ENCODE measurements at places on chromosomes 6 and 20.

DNA sequence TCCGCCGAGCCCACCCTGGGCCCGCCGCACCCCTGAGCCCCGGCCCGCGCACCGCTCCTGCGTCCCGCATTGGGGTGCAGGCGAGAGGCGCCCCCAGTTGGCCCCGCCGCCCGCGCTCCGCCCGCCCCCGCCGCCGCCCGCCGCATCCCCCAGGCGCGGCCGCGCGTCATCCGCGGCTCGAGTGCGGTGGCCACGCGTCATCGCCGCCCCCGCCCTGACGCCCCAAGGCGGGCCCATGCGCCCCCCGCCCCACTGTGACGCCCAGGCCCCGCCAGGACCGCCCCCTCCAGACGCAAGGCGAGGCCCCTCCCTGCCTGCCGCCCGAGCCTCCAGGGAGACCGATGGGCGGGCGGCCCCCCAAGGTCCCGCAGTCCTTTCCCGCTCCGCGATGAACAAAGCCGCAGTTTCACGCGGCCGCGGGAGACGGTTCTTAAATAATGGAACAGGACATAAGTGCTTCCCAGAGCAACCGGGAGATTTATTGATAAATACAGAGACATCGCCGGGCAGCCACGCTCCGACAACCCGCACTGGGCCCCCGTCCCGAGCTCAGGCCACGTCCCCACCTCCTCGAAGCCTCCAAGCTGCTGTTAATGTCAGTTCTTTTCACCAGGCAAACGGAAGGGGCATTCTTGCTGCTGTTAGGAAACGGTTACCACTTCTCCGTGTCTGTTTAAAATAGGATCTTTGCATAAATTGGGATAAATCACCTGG, at the start of gene ANKRD60:
TSS of gene ANKRD60 (minus strand) at position 170 of the 714 bp plus-strand sequence. CDS start at position 170, 0 bp downstream.
- DNase-seq = peak; percentile 52
- peaks cover 3% of the 10 kb centered on the region for H3K36me3 ChIP-seq
- no peak within 1 kb of the TSS for H3K27ac ChIP-seq
- H3K27me3 ChIP-seq = peaks cover 52% of the 10 kb centered on the region
- H3K4me1 ChIP-seq = peaks cover 5% of the 10 kb centered on the region

GRCh38 chr20:9741996-9742395, 96.9 kb downstream of the PAK5 start:
- no peaks in the 10 kb centered on the region for H3K36me3 ChIP-seq
- H3K27ac ChIP-seq = no peak overlapping the region
- no peak overlapping the region for H3K4me3 ChIP-seq
- no peak for DNase-seq
- H3K27me3 ChIP-seq = no peaks in the 10 kb centered on the region

- H3K36me3 ChIP-seq = no peaks in the 10 kb centered on the region
- H3K4me3 ChIP-seq = no peak overlapping the region
- no peaks in the 10 kb centered on the region for H3K4me1 ChIP-seq
- DNase-seq = no peak
Observed at GRCh38 chr6:140193269-140193668, 818.8 kb upstream of the CITED2 start.

- H3K36me3 ChIP-seq = no peaks in the 10 kb centered on the region
- H3K4me3 ChIP-seq = no peak overlapping the region
- no peaks in the 10 kb centered on the region for H3K27me3 ChIP-seq
- H3K4me1 ChIP-seq = no peaks in the 10 kb centered on the region
- no peak for DNase-seq
Observed at GRCh38 chr6:20851795-20852194, 317.5 kb downstream of the CDKAL1 start.
